ENCODE measurements at places on chromosomes 12 and 14. TPM values are rescaled to one million over a fixed set of nuclear protein-coding genes. Genes with fewer than 3 reads are reported as not detected.

DNA sequence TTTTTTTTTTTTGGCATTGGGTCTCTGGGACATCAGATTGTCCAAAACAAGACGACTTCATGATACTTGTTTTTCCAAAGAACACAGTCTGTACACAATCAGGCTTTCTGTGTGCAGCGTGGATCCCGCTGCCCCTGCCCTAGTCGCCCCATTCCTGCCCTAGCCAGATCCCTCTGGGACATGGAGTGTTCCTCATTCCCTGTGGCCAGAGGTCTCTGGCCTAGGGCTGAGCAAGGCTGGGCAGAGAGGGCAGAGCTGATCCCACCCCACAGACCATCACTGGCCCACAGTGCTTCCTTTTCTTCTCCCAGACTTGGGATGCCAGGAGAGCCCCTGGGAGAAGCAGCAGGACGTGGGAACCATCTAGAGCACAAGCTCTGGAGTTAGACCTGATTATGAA, 20.9 kb upstream of the EIF2B2 start:
- DNase-seq, result peak; percentile 73

DNA sequence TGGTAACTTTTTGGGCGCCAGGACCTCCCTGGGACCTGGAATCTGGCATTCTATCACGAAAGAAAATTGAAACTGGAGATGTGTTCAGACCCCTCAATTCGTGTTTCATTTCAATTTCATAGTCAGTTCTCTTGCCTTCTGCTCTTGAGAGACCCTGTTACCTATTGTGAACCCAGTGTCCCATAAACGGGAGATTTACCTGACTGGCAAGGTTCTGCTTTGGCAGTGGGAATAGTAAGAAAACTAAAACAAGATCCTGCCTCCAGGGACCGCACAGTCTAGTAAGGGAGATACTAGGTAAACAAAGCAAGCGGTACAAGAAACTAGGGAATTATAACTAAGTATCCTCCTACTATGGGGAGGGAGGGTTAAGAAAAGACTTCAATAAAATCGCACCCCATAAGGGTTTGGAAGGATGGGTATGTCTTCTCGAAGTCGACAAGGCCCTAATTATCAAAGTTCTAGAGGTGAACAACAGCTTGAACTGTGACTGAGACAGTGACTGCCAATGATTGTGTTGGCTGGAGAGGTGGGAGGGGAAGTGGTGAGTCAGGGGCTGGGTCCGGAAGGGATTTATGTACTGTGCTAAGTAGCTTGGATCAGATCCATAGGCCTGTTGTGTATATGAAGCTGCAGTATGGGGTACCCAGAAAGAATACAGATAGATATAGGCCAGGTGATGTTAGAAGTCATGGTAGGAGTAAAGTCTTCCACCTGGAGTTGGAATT, 754 bp downstream of the ACSS3 start:
- no peak for DNase-seq

DNA sequence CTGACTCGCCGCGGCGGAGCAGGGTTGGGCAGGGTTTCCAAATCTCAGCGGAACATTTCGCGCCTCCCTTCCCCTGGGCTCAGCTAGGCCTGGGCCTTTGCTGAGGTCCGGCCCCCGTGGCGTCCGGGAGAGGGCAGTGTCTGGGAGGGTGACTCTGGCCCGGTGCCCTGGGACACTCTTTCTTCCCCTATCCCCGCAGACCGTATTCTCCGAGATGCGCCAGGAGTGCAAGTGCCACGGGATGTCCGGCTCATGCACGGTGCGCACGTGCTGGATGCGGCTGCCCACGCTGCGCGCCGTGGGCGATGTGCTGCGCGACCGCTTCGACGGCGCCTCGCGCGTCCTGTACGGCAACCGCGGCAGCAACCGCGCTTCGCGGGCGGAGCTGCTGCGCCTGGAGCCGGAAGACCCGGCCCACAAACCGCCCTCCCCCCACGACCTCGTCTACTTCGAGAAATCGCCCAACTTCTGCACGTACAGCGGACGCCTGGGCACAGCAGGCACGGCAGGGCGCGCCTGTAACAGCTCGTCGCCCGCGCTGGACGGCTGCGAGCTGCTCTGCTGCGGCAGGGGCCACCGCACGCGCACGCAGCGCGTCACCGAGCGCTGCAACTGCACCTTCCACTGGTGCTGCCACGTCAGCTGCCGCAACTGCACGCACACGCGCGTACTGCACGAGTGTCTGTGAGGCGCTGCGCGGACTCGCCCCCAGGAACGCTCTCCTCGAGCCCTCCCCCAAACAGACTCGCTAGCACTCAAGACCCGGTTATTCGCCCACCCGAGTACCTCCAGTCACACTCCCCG, 3.0 kb downstream of the WNT1 start:
- DNase-seq, result no peak

GRCh38 chr12:50157259-50157658, 9.9 kb downstream of the CERS5 start:
- DNase-seq, result no peak

GRCh38 chr14:57492859-57493258, 798 bp downstream of the CCDC198 start:
- DNase-seq, result no peak

GRCh38 chr12:104376650-104377513, 73.3 kb downstream of the EID3 start:
- DNase-seq, result no peak

DNA sequence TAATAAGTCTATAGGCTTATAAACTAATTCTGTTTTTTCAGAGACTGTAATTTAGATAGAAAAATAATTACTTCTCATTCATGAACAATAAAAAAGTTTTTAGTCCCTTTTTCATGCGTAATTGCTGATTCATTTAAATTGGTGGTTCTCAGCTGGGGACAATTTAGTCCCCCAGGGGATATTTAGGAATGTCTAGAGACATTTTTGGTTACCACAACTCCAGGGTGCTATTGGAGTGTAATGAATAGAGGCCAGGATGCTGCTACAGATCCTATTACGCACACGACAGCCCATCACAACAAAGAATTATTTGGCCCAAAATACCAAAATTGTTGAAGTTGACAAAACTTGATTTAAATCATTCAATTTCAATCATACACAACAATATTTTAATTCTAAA, 22.8 kb upstream of the VCPKMT start:
- DNase-seq, result no peak

DNA sequence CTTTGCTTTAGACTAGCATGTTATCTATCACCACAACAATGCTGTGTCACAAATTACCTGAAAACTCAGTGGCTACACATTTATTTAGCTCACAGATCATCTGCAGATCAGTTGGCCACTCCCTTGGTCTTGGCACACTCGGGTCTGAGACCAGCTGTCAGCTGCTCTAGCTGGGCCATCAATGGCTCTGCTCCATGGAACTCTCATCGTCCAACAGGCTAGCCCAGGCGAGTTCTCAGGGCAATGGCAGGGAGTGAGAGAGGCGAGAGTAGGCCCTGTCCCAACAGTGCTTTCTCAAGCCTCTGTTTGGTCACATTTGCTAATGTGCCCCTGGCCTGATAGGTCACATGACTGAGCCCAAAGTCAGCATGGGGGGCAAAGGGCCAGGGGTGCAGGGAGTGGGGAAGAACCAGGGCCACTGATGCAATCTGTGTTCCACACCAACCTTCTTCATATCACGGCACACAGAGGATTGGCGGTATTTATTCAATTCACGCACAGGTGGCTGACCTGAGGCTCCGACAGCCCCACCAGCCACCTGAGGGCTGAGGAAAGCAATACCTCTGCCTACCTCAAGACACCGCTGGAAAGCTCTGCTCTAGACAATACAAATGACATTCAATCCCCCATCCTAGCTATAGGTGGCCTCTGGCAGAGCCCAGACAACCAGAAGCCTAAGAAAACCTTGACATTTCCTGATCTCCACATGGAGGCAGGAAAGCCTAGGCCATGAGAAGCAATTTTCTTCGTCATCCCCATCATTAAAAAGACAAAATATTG, 82.5 kb downstream of the NT5DC3 start:
- DNase-seq, result no peak

DNA sequence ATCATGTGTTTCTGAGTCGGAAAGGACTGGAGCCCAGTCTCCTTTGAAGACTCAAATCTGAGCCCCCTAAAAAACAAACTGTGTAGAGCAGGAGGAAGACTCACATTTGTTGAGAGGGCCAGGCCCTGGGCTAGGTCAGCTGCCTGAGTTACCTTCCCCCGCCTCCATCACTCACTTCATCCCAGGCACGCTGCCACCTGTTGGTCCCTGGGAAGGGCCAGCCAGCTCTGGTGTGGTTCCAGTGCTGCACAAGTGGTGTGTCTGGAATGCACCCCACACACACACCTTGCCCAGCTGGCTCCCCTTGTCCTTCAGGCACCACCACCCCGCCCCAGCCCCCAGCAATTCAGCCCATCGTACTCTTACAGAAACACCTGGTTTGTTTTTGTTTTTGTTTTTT, 9.0 kb downstream of the MVK start:
- no peak for DNase-seq

DNA sequence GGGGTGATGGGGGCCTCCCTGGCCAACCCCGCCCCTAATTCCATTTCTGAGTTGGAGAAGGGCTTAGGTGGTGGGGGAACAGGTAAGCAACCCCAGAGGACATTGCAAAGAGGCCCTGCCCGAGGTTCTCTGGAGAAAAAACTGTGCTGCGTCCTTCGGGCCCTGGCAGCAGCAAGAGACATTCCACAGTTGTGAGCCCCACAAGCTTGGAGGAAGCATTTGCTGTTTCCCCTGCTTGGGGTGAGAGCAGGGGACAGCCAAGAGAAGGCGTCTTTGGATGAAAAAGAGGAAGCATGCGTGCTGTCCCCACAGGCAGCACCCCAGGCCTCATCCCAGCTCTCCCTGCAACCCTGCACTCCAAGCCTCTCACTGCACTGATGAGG, 1.3 kb downstream of the BDKRB2 start:
- no peak for DNase-seq

Gene ADAMTS20
- total RNA-seq, result not detected

Gene FAM186B
- total RNA-seq, result 0.21 TPM

Gene PIANP
- not detected for total RNA-seq

Gene PCNX1
- total RNA-seq, result 22.7 TPM

Gene OR6C70
- not detected for total RNA-seq

Gene ZC2HC1C
- total RNA-seq, result 3.9 TPM

Gene PMCH
- not detected for total RNA-seq

Gene MYG1
- 45.7 TPM for total RNA-seq

Data from lower leg skin (tissue), 4 donors.